CD4-positive, alpha-beta memory T cell (primary cell): ENCODE measurements at places on chromosomes 11 and 22. TPM values are rescaled to one million over a fixed set of nuclear protein-coding genes. Genes with fewer than 3 reads are reported as not detected.

GRCh38 chr22:24518771-24519485 lies 23.8 kb downstream of the UPB1 start:
- no peaks in the 10 kb centered on the region for H3K4me1 ChIP-seq
- no peak for DNase-seq
- H3K36me3 ChIP-seq: no peaks in the 10 kb centered on the region
- no peak overlapping the region for H3K27ac ChIP-seq
- H3K27me3 ChIP-seq: no peaks in the 10 kb centered on the region
- H3K4me3 ChIP-seq: no peak overlapping the region

RIBC2 gene
- not detected for polyA plus RNA-seq

- no peaks in the 10 kb centered on the region for H3K27me3 ChIP-seq
- H3K4me3 ChIP-seq: no peak overlapping the region
- H3K4me1 ChIP-seq: peaks cover 54% of the 10 kb centered on the region
- H3K36me3 ChIP-seq: peaks cover 4% of the 10 kb centered on the region
Observed at GRCh38 chr11:102430158-102430836, 22.3 kb downstream of the TMEM123 start.

- no peaks in the 10 kb centered on the region for H3K27me3 ChIP-seq
- H3K27ac ChIP-seq: no peak overlapping the region
- H3K36me3 ChIP-seq: no peaks in the 10 kb centered on the region
- H3K4me3 ChIP-seq: no peak overlapping the region
Observed at GRCh38 chr11:134124660-134125451, 56.0 kb downstream of the JAM3 start.

C11orf97 gene
- polyA plus RNA-seq: not detected

PLA2G3 gene
- not detected for polyA plus RNA-seq

DNA sequence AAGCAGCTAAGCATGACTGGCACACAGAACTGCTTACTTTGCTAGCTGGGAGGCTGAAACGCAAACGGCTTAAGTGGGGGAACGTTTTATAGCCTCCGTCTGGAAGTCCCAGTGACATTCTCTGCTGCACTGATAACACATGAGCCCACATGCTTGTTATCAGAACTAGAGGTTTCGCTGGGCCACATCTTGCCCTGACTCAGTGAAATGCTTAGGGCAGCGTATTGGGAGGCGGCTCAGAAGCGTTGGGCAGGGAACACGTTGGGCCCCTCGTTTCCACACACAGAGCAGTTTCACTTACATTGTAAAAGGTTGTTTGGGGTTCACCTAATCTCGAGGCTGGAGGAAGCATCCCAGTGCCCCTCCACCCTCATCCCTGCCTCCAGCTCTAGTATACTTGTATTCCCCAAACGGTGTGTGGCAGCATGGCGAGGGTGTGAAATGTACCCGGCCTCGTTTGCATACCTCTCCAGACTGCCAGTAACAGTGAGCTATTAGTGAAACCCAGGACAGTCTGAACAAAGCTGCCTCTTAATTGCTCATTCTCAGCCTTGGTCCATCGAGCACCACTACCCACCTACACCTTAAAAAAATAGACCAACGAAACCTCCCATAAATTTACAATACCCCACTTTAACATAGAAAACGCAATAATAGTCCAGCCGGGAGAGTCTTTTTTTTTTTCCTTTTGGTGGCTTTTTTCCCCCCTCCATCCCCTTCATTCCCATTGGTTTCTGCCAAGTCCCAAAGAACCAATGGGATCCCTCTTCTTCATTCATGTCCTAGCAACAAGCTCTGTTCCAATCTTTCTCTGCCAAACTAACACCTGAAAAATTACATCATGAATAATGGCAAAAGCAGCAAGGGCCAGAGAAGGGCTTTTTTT lies 218.8 kb upstream of the SORL1-AS1 start:
- H3K27ac ChIP-seq: no peak overlapping the region
- no peaks in the 10 kb centered on the region for H3K27me3 ChIP-seq
- H3K4me1 ChIP-seq: no peaks in the 10 kb centered on the region
- H3K36me3 ChIP-seq: no peaks in the 10 kb centered on the region
- no peak overlapping the region for H3K4me3 ChIP-seq

MPZL3 gene
- 12.6 TPM for polyA plus RNA-seq

DNA sequence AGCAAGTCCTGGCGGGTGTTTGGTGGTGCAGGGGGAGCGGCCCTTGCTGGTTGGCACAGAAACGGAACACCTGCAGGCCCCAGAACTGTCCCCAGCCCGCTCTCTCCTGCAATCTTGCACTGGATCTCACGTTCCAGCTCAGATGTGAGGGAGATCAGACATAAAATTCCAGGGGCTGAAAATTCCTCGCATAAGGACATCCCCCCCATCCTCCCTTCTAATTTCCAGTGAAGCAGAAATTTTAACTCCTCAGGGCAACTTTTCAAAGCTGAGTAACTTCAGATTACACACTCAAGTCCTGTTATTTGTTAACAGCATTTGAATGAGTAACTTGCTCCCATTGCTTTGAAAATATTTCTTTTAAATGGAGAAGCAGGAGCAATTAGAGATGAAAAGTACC lies 40.3 kb upstream of the RASSF10 start:
- no peaks in the 10 kb centered on the region for H3K27me3 ChIP-seq
- no peak for DNase-seq
- H3K27ac ChIP-seq: no peak overlapping the region

- H3K4me3 ChIP-seq: peak overlapping the region; percentile 89
- H3K36me3 ChIP-seq: no peaks in the 10 kb centered on the region
- DNase-seq: peak; percentile 100
- H3K4me1 ChIP-seq: peaks cover 36% of the 10 kb centered on the region
Observed at GRCh38 chr11:118928101-118928869, 2.6 kb upstream of the BCL9L start.

DNA sequence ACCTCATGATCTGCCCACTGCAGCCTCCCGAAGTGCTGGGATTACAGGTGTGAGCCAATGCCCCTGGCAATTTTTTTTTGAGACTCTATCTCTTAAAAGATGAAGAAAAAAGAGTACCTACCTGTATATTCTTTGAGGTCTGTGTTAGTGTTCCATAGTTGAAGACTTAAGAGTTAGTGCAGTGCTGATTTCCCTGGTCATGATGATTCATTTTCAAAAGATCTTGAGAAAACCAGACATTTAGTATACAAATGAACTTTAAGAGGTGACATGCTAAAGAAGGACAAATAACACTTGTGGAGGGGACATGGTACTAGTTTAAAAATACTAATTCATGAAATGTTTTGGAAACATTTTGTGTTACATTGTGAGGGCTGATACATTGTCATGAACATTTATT lies 17.7 kb downstream of the CBL start:
- H3K27me3 ChIP-seq: no peaks in the 10 kb centered on the region
- no peak for DNase-seq
- no peaks in the 10 kb centered on the region for H3K36me3 ChIP-seq
- H3K27ac ChIP-seq: no peak overlapping the region

DNA sequence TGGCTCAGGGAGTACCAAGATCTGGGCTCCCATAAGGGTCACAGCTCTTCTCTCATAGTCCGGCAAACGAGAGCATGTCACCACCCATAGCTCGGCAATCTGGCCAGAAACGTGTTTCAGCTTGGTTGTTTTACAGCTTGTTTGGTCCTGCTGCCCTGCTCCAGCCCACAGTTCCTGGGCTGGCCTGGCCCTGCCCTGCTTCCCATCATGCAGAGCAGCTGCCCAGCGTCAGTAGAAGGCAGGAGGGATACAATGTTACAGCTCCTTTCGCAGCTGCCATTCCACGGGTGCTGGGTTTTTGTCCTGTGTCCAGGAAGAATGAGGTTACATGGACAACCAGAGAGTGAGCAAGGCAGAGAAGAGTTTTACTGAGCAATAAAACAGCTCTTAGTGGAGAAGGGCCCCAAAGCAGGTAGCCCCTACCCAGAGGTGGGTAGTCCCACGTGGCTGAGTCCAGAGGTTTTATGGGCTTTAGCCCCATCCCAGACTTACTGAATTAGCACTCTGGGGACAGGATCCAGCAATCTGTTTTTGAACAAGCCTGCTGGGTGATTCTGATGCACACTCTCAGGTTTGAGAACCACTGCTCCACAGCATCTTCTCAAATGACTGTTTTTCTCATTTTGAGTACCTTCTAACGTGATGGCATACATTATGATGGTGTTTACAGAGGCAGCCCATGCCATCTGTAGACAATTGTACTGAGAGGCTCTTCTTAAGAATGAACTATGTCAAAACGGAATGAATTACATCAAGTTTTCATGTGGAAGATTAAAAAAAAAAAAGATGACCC lies 5.8 kb upstream of the MS4A18 start:
- peaks cover 6% of the 10 kb centered on the region for H3K27me3 ChIP-seq
- H3K27ac ChIP-seq: no peak overlapping the region
- no peaks in the 10 kb centered on the region for H3K36me3 ChIP-seq
- no peaks in the 10 kb centered on the region for H3K4me1 ChIP-seq

DNA sequence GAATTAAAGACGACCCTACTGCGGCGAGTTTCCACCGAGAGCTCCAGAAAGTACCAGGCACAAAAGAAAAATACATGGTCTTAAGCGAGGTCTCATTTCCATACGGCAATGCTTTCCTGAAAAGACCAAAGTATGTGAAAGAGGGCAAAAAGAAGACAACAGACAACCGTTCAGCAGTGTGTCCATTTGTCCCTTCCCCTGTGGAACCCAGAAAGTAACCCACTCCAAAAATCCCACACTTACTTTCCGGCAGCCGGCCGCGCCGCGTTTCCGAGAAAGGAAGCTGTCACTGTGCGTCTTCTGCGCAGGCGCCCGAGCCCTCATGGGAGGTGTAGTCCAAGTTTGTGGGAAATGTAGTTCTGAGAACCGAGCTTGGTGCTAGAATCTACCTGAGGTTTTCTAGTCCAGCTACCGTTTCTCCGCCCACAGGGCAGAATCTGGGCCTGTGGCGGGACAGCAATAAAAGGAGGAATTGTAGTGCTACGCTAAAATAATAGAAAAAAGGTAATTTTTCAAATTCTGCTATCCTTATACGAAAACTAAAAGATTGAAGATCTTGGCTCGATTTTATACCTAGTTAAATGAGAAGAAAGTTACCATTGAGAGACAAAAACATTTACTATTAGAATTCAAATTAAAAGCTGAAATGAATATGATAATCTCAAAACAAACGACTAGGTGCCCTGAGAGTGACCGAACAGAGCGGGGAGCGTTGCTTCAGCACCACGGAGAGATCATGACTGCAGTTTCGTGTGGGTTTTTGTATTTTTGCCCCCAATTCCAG lies at the start of gene PUS3:
Gene PUS3 (minus strand): TSS at position 280 of the 784 bp plus-strand sequence. CDS start 6,922 bp downstream, outside the sequence.
- H3K4me1 ChIP-seq: peaks cover 18% of the 10 kb centered on the region
- H3K27me3 ChIP-seq: peaks cover 12% of the 10 kb centered on the region
- peaks cover 13% of the 10 kb centered on the region for H3K36me3 ChIP-seq

ADAMTS15 gene
- polyA plus RNA-seq: not detected

OPCML gene
- polyA plus RNA-seq: not detected

CEND1 gene
- not detected for polyA plus RNA-seq

GRCh38 chr11:32310214-32310601 lies 125.1 kb downstream of the WT1 start:
- H3K27ac ChIP-seq: no peak overlapping the region
- no peaks in the 10 kb centered on the region for H3K27me3 ChIP-seq
- H3K4me3 ChIP-seq: no peak overlapping the region
- no peaks in the 10 kb centered on the region for H3K36me3 ChIP-seq
- no peaks in the 10 kb centered on the region for H3K4me1 ChIP-seq
